LHCN-M2 (cell line): ENCODE measurements at places on chromosomes 3 and 15. TPM values are rescaled to one million over a fixed set of nuclear protein-coding genes. Genes with fewer than 3 reads are reported as not detected.

DNA sequence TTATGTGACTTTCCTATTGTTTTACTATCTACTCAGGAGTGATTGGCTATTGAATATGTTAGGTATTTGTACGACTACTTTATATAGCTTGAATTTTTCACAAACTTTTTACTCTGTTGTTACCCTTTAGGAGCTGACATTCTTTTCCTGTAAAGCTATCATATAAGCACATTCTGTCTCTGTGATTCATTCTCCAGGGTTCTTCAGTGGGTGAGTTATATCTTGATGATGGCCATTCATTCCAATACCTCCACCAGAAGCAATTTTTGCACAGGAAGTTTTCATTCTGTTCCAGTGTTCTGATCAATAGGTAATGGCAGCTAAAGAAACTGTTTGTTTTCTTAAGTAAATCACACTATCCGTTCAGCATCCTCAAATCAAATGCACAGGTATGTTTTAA, 10.1 kb upstream of the CAPN3 start:
- DNase-seq = no peak

DNA sequence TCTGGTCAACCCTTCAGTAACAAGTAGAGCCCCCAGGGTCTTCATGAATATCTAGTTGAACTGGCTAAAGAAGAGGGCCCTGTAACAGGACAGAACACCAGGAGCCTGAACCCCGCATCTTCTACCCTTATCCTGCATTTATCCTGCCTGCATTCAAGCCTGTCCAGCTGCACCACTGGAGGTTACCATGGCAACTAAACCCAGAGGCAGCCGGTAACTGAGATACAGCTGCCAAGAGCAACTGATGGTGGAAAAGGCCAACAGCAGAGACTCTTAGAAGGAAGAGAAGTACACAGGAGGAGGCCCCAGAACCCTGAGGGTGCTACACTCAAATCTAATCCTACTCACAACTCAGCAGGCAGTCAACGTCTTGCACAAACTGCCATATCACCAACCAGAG, 3.7 kb upstream of the PRKAR2A start:
- DNase-seq = peak; percentile 64

DNA sequence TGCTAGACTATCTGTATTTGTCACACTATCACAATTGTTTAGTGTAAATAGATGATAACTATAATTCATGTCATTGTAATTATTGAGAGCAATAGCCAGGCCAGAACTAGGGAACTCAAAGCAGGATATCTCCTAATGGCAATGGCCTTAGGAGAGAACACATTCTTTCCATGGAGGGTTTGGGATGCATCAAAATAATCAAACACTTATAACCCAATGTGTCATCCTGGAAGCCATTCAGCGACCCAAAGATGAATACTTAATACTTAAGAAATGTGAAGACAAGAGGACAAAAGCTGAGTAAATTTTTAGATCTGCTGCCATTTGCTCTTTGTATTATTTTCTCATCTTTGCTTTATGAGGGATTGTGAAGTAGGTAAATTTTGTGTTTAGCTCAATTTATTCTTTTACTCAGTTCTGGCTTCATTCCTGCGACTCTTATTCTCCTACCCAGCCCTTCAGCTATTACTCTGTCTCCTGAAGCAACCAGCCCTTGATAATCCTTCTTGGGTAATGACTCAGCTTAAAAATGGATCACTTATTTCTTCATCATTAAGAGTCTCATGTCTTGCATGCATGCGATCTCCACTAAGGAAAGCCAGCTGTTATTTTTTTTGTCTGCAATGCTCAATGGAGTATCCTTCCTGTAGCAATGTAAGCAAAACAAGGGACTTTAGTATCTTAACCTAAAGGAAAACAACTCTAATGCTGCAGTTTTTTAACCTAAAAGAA, 2.0 kb downstream of the OR4F15 start:
- peak; percentile 60 for DNase-seq

- no peak for DNase-seq
Observed at GRCh38 chr3:42403737-42404136, 6.7 kb downstream of the LYZL4 start.

DNA sequence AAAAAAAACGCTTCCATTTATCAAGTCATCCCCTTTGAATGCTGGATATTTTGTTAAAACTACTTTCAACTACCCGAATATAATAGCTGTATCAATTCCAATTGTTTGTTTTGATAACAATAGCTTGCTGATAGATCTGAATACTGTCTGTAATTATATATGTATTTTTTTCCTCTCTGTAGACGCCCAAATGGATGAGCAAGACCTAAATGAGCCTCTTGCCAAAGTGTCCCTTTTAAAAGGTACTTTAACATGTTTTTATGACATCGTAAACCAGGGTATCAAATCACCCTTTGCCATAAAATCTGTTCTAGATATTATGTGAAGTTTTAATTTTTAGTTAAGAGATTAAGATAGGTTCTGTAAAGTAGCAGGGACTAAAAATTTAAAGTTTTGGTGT, 111.5 kb upstream of the FLNB start:
- no peak for DNase-seq

DNA sequence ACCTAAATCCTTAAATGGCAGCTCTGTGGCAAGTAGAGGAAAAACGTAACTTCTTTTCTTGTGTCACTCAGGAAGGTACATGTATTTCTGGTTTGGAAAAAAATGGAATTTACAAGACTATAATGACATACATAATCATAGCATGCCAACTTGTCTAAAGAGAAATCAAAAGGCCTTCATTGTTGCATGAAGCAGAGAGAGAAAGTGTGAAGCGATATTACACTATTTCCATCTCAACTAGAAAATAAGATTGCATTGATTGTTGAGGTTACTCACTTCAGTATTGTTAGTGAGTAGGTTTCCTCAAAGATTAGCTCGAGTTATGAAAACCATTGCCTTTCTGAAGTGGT, 67.2 kb upstream of the GCSAM start:
- no peak for DNase-seq

GRCh38 chr3:37715976-37716375, 145.7 kb upstream of the CTDSPL start:
- no peak for DNase-seq

GRCh38 chr15:77567202-77567601, 65.5 kb downstream of the LINGO1 start:
- DNase-seq = no peak

The TRIM71 gene
- not detected in 2 replicates for total RNA-seq

The GATA2 gene
- total RNA-seq = 0.17 and 0.90 TPM in 2 replicates

The SRGAP3 gene
- 0.86 and 1.5 TPM in 2 replicates for total RNA-seq

The LSAMP gene
- total RNA-seq = under 0.01 TPM in 1 of 2 replicates, not detected in the other

- DNase-seq = no peak
Observed at GRCh38 chr3:190505381-190506003, 8.4 kb upstream of the IL1RAP start.

DNA sequence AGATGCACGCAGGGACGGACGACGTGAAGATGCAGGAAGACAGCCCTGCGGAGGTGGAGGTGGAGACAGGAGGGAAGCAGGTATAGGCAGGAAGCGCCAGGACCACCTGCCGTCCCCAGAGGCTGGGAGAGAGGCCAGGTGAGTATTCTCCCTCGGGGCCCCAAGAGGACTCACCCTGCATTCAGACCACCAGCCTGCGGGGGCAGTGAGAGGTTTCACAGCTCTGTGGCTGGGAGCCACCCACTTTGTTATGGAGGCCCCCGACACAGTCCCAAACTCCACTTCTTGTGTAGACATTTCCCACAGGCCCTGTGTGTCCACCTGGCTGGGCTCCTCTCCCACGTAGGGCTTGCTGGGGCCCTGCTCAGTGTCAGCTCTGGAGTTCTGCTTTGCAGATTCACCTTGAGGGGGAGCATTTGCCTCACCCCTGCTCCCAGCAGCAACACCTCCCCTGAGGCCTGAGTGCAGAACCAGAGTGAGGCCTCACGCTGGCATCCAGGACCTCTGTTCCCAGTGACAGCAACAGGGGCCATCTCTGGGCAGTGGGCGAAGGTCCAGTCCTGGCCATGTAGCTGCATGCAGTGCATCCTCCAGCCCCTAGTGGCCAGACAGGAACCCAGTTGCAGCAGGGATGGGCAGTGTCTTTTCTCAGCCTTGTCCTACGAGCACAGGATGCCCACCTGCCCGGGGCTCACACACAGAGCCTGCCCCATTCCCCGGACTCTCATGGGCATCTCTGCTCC, 119.4 kb upstream of the IQSEC1 start:
- DNase-seq = no peak

DNA sequence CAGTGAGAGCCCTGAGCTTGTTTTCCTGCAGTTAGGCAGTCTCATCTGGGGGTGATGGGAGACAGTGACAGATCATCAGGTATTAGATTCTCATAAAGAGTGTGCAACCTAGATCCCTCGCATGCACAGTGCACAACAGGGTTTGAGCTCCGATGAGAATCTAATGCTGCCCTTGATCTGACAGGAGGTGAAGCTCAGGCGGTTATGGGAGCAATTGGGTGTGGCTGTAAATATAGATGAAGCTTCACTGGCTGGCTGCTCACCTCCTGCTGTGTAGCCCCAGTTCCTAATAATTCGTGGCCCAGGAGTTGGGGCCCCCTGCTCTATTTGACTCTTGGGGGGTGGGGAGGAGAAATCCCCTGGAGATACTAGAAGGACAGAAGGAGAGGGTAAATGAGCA, 309.4 kb upstream of the STT3B start:
- no peak for DNase-seq

The ACTC1 gene
- total RNA-seq = 634 and 759 TPM in 2 replicates

GRCh38 chr15:59176653-59177316, 29.9 kb upstream of the LDHAL6B start:
- no peak for DNase-seq
